ENCODE measurements at places on chromosomes 2 and 18.

GRCh38 chr2:235526166-235526565 is 32.3 kb downstream of the AGAP1 start:
- DNase-seq: no peak

- no peak for DNase-seq
Observed at GRCh38 chr2:166184789-166185188, 57.0 kb upstream of the SCN1A start.

GRCh38 chr2:121284463-121285449 is at the start of gene TFCP2L1:
TFCP2L1 (minus strand) TSS chr2:121285202; CDS start chr2:121285109, 93 bp downstream.
- DNase-seq: no peak

DNA sequence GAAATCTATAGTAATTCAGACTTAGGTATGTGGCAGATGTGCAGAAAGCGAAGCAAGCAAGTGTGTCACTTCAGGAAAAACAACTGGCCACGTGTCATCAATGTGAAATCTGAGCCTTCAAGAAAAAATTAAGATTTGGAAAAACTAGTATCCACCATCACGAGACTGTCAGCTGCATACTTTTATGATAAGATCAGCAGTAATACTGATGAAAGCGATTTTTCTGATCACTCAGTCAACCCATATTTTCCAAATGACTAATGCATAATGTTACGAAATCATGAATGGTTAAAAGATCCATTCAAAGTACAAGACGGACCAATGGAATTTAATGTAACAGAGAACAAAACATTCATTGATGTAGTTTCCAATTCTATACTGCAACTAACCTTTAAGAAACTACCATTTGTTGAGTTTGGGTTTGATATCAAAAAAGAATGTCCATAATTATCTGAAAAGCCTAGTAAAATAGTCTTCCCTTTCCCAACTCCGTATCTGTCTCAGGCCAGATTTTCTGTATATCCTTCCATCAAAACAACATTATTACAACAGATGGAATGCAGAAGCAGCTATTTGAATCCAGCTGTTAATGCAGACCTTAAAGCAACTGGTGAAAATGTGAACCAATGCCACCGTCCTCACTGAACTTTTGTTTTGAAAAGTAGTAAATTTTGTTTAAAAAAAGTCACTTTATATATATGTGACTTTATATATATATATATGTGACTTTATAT is 17.0 kb upstream of the BCL2 start:
- no peak for DNase-seq

- no peak for DNase-seq
Observed at GRCh38 chr2:224893848-224894247, 148.4 kb downstream of the DOCK10 start.
